ENCODE measurements at places on chromosomes 13 and 19.
A peak's percentile ranks its signal among the peaks of the same experiment; 100 is the strongest.

- DNase-seq: no peak
These were observed 52.7 kb downstream of the TRPM4 start for GRCh38 chr19:49210108-49210900.

DNA sequence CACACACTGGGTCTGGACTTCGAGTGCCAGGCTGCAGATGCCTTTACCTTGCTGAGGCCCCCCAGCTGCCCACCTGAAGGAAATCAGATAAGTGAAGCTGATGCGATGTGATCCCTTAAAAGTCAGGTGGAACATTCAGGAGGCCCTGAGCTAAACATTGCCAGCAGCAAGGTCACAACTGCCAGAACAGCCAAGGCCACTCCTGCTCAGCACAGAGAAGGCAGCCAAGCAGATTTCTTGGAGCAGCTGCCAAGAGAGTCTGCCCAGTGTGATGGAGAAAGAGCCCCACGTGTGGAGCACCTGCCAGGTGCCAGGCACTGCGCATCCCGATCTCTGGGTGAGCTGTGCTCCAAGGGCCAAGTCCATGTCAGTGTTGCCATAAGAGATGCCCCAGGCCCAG, 20.6 kb upstream of the UQCRFS1 start:
- no peak for DNase-seq

- no peak for DNase-seq
These were observed 603 bp downstream of the TM9SF2 start for GRCh38 chr13:99501848-99502301.

DNA sequence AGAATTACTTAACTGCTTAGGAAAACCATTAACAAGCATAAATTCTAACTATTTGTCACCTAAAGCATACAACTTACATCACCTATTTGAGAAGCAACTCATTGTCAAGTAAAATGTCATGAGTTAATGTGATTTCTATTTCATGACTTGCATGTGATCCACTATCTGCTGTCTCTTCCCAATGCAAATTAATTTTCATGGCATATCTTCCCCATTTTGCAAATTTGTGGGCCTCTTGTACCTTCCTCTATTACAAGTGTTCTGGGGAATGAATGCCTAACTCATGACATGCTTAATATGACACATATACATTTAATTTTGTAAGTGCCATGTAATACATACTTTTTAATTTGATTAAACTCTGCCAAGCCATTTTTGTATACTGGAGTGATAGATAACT, 81.1 kb upstream of the EDNRB start:
- DNase-seq: no peak

- DNase-seq: no peak
These were observed 2.8 kb upstream of the LMO7 start for GRCh38 chr13:75633285-75633684.

DNA sequence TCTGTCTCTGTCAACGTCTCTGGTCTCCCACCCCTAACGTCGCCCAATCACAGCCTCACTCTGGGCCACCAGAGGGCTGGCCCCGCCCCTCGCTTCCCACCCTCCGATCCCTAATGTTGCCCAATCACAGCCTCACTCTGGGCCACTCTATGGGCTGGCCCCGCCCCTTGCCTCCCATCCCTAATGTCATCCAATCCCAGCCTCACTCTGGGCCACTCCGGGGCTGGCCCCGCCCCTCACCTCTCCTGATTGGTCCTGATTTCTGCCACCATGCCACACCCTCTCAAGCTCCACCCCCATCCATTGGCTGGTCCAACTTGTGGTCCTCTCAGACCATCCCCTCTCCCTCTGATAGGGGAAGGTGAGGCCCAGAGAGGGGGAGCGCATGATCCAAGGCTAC, 24.9 kb downstream of the CELF5 start:
- no peak for DNase-seq

DNA sequence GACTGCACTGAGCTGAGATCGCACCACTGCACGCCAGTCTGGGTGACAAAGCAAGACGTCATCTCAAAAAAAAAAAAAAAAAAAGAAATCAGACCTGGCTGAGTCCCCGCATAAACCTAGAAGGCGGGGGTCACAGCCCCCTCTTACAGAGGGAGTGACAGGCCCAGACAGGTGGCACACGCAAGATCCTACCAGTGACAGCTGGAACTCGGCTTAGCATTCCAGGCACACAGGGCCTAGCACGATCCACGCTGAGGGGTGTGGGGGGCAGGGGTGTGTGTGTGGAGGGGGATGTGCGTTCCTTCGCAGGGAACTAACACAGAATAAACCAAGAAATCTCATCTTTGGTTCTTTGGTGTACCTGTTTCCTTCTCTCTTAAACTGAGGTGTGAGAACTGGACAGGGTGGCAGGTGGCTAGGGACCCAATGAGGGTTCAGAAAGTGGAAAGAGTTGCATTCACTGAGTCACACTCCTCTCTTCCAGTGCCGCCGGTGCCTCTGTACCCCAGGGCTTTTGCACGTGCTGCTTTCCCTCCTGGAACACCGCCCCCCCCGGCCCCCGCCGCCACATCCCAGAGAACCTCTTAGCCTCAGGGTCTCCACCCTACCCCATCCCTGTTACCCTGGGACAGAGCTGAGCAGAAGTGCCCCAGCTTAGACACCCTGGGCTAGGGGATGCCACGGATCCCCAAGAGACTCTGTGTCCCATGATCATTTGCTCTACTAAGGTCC, 5.0 kb downstream of the SGTA start:
- no peak for DNase-seq

GRCh38 chr19:28168557-28168956, 1044.4 kb downstream of the UQCRFS1 start:
- DNase-seq: no peak

- DNase-seq: no peak
These were observed 3.5 kb downstream of the LYPD5 start for GRCh38 chr19:43798546-43799409.

- DNase-seq: no peak
These were observed 519 bp downstream of the ZNF551 start for GRCh38 chr19:57682226-57682766.

GRCh38 chr13:25836574-25837336, 215.1 kb downstream of the SHISA2 start:
- no peak for DNase-seq

- no peak for DNase-seq
These were observed 12.2 kb downstream of the ZSCAN22 start for GRCh38 chr19:58338825-58339558.

GRCh38 chr13:99379856-99380801, 72.9 kb upstream of the GPR183 start:
- DNase-seq: no peak

DNA sequence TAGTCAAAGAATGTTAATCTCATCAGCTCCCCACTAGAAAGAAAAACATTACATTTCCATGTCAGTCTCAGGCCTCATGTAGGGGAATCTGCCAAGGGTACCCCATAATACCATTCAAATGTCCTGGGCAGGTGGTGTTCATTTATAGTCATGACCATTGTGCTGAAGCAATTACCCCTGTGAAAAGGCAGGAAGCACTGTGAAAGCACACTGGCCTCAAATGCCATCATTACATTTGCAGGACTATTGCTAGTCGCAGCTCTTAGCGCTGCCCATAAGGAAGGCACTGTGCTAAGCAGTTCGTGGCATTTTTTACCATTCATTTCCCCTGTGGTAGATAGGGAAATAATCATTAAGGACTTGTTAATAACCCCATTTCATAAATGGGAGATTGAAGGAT, 109.0 kb downstream of the LHFPL6 start:
- no peak for DNase-seq

DNA sequence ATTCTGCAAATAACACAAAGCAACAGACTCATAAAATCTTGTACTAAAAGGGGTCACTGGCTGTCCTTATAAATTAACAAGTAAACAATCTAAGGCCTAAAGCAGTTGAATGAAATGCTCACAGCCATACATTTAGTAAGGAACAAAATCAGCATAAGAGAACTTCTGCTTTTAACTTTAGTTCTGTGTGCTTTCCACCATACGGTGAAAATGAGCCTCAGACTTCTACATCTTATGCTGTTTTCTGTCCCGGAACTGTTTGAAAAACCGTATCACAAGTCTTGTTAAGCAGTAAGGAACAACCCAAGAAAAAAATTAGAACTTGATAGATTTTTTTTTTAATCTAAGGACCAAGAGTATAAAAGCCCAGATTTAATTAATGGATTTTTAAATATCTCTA, 549.1 kb upstream of the MIR17HG start:
- no peak for DNase-seq

DNA sequence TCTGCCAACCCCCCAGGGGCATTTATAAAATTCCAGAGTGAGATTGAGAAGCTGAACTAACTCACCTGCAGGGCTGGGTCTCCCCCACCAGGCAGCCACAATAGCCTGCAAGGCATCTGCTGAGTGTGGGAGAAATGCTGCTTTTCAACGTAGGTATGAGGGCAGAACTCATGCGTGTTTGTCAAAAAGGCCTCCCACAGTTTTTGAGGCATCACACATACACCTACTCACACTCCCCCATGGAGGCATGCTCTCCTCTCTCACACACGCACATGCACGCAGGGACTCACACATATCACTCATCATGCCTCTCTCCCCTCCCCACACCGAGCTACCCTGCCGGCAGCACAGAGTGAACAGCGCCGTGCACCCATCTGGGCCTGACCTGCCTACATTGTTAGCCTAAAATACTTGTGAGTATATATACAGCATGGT, 390.5 kb downstream of the FGF9 start:
- peak; percentile 31 for DNase-seq

- DNase-seq: no peak
These were observed 455.4 kb downstream of the IRS2 start for GRCh38 chr13:109331011-109331433.

GRCh38 chr13:71589032-71589431, 278.0 kb downstream of the DACH1 start:
- no peak for DNase-seq

DNA sequence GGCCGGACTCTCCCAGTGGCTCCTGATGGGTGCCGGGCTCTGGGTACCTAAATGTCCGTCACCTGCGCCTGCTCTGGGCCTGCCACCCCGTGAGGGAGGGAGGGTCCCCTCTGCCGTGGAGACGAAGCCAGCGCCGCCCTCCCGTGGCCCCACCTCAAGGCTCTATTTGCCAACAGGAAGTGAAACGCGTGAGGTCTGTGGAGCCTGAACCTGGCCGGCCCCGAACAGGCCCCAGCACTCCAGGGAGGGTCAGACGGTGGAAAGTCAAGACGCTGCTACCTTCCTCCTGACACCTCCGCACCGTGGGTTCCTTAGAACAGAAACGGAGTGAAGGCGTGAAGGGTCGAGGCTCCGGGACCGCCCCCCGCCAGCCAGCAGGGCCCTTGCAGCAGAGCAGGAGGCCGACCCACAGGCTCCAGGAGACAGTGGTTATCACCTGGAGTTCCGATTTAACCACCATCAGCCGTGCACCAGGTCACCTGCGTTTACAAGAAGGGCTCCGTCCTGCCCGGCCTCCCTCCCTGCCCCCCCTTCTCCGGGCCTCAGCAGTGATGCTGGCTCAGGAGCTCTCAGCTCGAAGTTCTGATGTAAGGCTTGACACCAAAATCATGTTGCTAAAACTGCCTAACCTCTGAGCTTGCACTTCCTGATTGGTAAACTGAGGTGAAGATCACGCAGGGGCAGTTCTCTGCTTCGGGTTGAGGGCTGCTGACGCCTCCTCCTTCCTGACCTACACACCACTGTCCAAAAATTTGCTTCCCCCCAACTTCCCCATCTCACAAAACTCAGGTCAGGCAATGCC, 50.9 kb upstream of the C13orf46 start:
- no peak for DNase-seq

DNA sequence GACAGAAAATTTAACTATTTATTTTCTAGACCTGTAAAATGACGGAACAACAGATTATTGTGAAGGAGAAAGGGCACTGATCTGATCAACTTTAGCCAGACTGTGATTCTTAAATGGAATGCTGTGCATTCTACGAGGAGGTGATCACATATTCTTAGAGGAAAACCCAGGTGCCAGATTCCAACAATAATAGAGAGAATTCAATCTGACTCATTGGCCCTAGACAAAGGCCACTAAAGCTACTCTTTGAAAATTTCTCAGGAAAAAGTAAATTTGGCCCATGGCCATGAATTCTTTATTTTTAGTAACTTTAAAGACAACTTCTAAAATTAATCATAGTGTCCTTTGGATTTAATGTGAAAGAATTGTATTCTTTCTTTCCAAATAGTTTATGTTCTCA, 58.6 kb upstream of the POSTN start:
- no peak for DNase-seq

DNA sequence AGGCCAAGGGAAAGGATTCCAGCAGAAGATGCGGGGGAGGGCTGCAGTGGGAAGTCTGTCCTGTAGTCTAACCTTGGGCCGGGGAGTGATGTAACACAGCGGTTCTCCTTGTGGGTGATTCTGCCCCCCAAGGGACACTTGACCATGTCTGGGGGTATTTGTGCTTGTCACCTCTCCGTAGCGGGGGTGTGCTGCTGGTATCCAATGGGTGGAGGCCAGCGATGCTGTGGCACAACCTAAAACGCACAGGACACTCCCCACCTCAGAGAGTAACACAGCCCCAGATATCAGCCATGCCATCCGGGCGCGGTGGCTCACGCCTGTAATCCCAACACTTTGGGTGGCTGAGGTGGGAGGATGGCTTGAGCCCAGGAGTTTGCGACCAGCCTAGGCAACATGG, 36.3 kb downstream of the ZNRF4 start:
- DNase-seq: no peak

- no peak for DNase-seq
These were observed 113.3 kb upstream of the SPRY2 start for GRCh38 chr13:80454245-80454644.

- DNase-seq: no peak
These were observed 3.6 kb downstream of the FCHO1 start for GRCh38 chr19:17754634-17755442.

- no peak for DNase-seq
These were observed 107.3 kb upstream of the ZNF507 start for GRCh38 chr19:32238076-32238475.

- no peak for DNase-seq
These were observed 4.0 kb upstream of the NKPD1 start for GRCh38 chr19:45164577-45165335.

DNA sequence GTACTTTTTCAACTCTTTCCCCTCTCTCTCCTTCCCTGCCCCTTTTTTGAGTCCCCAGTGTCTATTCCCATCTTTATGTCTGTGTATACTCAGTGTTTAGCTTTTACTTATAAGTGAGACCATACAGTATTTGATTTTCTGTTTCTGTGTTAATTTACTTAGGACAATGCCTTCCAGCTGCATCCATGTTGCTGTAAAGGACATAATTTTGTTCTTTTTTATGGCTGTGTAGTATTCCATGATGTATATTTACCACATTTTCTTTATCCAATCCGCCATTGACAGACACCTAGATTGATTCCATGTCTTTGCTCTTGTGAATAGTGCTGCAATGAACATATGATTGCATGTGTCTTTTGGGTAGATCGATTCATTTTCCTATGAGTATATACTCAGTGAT, 10.7 kb upstream of the ZC3H13 start:
- no peak for DNase-seq

GRCh38 chr19:31254180-31254551, 95.1 kb downstream of the TSHZ3 start:
- DNase-seq: no peak

DNA sequence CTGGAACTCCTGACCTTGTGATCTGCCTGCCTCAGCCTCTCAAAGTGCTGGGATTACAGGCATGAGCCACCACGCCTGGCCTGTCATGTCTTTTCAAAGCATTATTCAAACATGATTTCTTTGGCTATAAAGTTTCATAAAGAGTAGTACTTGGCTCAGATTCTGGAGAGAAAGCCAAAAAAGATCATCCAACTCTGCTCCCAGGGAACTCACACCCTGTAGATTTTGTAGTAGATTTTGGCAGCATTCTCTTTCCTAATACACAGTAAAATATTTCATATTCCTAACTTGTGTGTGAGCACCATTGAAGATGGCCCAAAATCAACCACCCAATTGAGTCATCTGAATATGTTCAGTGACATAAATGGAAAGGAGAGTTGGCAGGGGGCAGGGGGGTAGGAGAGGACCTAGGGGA, 48.4 kb downstream of the CAB39L start:
- DNase-seq: no peak
